ENCODE measurements at places on chromosomes 5 and 9.

DNA sequence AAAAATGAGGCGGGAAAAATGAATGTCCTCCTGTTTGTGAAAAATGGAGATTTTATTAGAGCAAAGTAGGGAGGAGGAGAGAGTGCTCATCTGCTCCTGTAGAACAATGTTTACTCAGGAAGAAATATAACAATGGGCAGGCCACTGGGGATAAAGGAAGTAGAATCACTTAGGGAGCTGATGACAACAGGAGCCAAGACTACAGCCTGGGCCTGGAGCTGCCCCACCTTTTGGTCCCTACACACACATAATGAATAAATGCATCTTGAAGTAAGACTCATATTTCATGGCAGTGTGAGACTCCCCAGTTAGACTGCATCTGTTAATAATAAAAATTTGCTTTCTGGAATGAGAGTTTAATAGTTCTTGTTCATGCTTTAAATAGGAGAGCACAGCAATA is 1939.8 kb downstream of the EFNA5 start:
- no peak for DNase-seq

- no peak for DNase-seq
Observed at GRCh38 chr9:92962846-92963245, 15.5 kb downstream of the FGD3 start.

DNA sequence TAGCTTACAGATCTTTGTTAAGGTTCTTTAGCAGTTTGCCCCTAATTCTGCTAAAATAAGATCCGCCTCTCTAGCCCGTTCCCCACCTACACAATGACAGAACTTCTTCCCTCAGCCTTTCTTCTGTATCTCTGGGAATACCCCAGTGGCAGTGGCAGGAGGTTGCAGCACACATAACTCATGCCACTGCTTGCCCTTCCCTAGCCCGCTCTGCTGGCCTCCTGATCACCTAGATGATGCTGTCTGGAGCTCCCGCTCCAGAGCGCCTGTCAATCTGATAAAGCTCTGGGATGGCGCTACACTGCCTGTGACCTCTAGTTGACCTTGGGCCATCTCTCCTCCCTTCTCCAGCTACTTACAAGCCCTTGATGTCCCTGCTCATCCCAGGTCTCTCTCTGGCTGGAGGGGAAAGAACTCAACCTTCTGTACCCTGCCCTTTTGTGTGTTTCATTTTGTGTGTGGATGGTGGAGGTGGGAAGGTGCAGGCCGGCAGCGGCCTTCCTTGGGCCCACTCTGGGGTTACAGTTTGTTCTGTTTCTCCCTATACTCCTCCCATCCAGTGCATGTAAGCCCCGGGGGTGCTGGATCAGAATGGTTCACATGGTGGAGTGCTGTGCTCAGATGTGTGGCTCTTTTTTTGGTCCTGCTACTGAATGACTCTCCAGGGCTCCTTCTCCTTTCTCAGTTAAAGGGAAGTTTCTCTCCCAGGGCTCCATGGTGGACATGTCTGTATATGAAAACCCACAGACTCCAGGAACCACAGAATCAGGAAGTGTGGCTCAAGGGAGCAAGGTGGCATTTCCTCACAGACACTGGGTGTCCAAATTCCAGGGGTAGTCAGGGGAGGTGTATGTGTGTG is 29.1 kb downstream of the MTX3 start:
- DNase-seq = no peak

DNA sequence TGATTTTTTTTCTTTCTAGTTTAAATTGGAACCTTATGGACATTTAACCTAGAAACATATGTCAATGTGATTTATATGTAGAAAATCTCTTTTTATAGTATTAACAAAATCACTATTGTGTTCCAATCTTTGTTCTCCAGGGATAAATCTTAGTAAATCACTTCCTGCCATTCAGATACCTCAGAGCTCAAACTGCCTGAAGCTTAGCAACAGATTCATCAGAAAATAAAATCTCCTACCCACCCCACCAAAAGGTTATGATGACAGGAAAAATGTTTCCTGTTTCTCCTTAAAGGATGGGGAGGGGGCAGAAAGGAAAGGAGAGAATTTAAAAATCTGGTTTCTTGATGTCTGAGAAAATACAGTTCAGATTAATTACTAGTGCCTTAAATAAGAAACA is 105.0 kb upstream of the TUT7 start:
- DNase-seq = no peak

DNA sequence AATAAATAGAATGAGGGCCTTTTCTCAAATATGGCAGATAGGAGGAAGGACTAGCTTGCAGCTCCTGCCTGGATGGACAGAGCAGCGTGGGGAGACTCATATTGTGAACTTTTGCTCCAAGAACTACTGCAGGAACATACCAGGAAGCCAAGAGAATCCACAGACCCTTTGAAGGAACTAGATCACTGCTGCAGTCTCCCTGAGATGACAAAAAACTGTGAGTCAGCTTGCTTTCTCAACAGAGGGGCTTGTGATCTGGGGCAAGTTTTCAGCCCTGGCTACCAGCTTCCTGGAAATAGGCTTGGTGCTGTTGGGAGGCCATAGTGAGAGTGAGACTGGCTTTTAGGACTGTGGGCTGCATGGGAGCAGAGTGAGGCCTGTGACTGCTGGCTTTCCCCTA is 170.6 kb upstream of the TRIM32 start:
- DNase-seq = no peak

- no peak for DNase-seq
Observed at GRCh38 chr5:144142824-144143162, 27.7 kb downstream of the YIPF5 start.

DNA sequence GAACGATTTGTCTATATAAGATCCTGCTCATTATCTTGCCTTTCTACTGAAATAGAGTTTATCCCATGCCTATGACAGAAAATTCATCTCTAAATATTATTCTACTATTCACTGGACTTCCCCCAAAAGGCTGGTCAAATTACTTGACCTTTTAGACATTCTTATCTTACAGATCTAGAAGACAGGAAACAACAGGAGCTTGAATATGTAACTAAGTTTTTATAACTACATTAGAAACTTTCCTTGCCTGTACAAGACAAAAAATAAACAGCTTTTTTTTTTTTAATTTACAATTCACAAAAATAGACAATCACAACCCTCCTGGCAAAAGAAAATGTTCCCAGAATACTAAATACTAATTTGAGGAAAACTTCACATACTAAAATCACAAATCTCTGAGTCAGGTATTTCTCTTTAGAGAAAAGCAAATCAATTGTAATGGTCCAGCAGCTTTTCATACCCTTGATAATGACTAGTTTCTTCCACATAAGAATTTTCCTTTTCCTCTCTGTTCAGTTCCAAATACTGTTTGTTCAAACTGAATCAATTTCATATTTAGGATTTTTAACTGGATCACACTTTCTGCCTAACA is 68.6 kb downstream of the MLLT3 start:
- no peak for DNase-seq

DNA sequence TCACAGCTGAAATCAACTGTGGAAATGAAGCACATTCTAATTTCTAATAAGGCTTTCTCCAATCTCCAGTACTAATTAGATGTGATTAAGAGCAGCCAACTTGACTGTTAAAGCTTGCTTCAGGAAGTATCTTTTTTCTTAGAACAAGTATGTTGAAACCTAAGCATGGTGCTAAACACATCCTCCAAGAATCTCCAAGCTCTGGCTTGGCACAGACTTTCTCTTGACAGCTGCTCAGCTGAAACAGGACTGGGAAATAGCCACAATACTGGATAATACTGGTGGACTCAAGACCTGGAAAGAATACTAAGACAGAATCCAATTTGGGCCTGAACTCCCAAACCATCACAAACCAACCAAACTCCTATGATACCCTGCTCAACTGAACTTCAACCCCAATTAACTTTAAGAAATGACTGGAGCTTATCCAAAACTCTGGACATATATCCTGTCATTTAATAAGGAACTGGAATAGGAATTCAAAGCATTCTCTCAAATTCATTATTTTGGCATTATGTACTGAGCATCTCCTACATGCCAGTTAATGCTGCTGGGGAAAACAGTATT is 16.2 kb downstream of the PRKAA1 start:
- peak; percentile 52 for DNase-seq

GRCh38 chr9:24413651-24414050 is 132.0 kb downstream of the IZUMO3 start:
- DNase-seq = no peak

DNA sequence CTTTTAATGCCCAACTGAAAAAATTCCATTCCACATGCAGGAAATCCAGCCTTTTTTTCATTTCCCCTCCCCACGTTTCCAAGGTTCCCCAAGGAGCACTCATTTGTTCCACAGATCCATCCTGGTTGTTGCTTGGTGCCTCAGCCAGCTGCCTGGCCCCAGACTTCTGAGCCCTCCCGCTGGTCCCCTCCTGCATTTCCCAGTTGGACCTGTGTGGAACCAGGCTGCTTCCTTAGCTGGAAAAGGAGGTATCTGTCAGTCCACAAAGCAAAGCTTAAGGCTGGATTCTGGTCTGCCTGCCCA is 44.8 kb downstream of the ANGPTL2 start:
- no peak for DNase-seq

DNA sequence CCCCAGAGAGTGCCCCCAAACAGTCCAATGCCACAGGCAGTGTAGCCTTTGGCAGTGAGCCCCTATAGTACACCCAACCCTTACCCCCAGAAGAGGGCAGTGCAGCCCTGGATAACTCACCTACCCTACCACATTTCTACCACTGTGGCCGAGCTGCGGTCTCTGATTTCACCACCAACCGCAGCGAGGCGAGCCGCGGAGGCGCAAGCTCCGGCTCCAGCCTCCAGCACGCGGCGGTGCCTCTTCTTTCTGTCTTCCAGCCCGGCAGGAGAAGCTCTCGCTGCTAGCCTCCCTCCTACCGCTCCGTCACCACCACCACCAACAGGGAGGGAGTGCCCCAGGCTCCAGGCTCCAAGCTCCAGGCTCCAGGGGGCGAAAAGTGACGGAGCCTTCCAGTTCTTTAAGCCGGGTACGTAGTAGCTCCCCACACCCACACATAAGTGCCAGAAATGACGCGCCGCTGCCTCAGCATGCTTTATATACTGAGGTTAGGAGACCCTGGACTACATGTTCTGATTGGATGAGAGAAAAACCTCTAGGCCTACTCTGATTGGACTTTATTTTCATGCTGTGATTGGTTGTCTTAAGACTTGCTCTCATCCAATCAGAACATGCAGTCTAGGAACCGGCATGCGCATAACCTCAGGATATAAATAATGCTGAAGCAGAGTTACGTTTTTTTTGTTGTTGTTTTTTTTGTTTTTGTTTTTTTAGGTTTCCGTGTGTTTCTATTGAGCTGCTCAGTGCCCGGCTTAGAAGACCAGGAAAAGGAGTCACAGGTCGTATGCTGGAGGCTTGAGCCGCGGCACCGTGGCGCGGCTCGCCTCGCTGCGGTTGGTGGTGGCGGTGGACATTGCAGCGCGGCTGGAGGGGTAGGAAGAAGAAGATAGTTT is at the start of gene PCAT7:
Gene PCAT7, plus strand, starts transcription at position 645 of the 893 bp plus-strand sequence.
- peak; percentile 49 for DNase-seq

DNA sequence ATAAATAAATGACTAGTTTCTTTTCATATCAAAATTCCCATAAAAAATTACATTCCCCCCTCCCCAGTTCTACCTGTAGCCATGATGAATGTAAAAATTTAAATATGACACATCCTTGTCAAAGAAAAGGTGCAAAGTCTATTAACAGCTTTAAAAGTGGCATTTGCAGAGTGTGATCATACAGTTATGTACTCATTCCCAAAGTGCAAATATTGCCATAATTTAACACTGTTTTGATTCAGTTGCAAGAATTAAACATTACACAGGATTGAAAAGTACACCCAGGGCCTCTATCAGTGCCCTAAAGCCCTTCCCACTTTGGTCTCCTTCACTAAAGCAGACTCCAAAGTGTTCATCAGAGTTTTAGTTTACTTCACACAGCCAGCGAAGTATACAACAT is 51.8 kb downstream of the RNF145 start:
- DNase-seq = no peak

GRCh38 chr5:133460172-133460758 is 152.1 kb downstream of the FSTL4 start:
- no peak for DNase-seq

- peak; percentile 89 for DNase-seq
Observed at GRCh38 chr9:36128349-36128748, 8.2 kb upstream of the GLIPR2 start.

GRCh38 chr5:125972706-125973105 is 450.5 kb upstream of the GRAMD2B start:
- no peak for DNase-seq

- DNase-seq = no peak
Observed at GRCh38 chr5:116536316-116537083, 38.1 kb downstream of the SEMA6A start.
